Spinal cord (tissue), 10 donors: ENCODE measurements at places on chromosomes 12 and 14. TPM values are rescaled to one million over a fixed set of nuclear protein-coding genes. Genes with fewer than 3 reads are reported as not detected.

ACAD10 gene
- polyA plus RNA-seq, result 19.3 TPM

KRT85 gene
- polyA plus RNA-seq, result not detected

AMN1 gene
- 37.8 TPM for polyA plus RNA-seq

LGMN gene
- polyA plus RNA-seq, result 67.4 TPM

PRH1 gene
- polyA plus RNA-seq, result 10.0 TPM

DNA sequence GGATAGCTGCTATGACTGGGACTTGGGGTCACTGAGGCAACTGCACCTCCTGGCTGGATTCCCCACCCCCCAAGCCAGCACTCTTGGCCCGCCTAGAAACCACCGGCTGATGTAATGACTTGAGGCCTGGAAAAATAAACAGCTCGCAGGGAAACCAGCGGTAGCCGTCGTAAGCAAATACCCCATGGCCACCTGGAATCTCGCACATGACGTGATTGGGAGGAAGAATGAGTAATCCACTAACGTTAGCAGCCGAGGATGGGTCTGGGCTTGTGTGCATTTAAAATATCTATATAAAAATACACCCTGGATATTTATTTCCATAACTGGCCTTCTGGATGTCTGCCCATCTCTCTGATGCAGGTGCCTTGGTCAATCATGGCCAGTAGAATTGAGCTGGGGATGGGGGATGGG is 120.1 kb downstream of the SMOC1 start:
- DNase-seq, result no peak

DNA sequence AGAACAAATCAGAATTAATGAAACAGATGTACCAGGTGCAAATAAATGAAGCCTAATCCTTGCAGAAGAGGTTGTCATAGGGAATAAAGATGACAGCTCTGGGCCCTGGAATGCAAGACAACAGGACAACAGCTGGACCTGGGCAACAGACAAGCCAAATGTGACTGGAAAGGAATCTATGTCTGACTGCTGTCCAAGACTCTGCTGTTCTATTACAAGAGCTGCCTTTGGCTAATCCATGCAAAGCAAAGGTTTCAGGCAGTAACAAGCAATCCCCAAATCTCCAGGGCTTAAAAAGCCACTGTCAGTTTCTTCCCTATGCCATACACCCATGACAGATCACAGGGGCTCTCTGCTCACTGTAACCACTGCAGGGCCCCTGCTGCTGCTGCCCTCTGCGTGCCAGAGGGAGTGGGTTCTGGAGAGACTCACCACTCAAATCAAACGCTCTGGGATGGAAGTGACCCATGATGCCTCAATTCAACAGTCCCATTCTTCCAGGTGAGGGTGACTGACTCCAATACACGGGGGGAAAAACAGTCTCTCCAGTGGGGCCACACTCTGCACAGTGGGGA is 218.9 kb upstream of the SFSWAP start:
- DNase-seq, result no peak

DNA sequence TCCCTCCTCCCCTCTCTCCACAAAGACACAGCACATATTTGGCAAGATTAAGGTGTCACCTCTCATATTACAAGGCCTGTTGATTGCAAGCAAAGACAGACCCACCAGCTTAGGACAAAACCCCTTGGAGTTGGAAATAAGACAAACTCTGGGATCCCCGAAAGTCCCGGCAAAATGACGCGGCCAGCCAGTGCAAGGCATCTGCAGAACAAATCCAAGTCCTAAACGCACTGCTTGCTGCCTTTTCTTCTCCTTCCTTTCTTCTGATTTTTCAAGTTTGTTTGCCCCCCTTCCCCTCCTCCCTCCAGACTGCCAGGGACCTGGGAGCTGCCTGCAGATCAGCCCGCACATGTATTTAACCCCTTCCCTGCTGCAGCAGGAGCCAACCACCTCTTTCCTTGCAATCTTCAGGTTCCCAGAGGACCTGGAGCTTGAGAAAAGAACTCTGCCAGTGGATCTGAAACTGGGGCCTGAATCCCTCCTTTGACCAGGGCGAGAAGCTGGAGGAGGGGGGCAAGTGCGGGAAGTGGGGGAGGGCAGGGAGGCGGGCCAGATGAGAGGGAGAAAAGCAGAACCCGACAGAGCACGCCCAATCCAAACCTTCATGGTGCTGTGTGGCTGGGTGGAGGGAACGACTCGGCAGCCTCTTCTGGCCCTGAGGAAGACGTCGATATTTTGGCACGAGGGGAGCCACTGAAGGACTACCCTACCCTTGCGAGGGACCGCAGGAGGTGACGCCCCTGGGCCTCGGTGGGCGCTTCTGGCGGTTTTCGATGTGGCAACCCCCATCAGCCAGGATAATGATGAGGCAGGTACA is 2.0 kb upstream of the NTF3 start:
- DNase-seq, result no peak

- DNase-seq, result no peak
Measured at GRCh38 chr14:104239861-104240301, 101.5 kb downstream of the KIF26A start.

DNA sequence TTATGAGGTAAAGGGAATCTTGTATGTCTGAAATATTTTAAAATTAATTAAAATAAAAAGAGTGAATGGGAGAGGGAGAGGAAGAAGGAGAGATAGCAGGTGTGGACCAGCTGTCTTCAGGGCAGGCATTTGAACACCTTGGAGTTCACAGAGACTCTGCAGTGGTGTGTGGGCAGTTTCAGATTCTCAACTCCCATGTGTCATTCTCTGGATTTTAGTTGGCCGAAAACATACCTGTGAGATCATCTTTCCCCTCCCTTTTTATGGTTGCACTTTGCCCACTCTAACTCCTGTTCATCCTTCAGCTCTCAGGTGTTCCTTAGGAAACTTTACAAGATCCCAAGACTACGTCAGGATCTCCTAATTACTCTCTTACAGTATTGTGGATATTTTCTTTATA is 108.1 kb downstream of the ERC1 start:
- DNase-seq, result no peak

GRCh38 chr12:30973175-30973574 is 46.6 kb downstream of the TSPAN11 start:
- no peak for DNase-seq

DNA sequence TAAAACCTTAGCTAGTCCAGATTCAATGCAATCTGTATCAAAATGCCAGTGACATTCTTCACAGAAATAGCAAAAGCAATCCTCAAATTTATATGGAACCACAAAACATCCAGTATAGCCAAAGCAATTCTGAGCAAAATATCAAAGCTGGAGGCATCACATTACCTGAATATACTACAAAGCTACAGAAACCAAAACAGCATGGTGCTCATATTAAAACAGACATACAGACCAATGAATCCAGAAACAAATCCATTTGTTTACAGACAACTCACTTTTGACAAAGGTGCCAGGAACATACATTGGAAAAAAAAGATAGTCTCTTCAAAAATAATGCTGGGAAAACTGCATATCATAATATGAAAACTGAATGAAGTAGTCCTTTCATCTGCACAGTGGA is 4.8 kb downstream of the KLRC4 start:
- DNase-seq, result no peak

- no peak for DNase-seq
Measured at GRCh38 chr12:56437430-56438176, 11.6 kb downstream of the TIMELESS start.

DNA sequence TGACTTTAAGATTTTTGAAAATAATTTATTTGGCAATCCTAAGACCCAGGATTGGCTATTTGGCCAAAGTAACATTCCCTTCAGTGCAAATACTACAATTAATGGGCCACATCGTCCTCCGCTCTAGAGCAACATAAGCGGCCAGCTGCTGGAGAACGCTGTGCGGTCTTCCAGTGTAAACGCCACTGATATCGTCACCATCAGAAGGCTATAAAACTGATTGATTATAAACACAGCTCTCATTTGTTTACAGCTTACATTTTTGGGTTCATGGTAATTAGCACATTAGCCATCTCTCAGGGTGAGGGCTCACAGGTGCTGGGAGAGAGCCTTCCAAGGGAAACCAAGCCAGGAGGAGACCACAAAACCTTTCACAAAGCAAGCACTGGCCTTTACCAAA is 130.1 kb upstream of the BMP4 start:
- DNase-seq, result no peak

- no peak for DNase-seq
Measured at GRCh38 chr14:90255871-90256270, 482 bp upstream of the PSMC1 start.

GRCh38 chr14:33241331-33241730 is 302.7 kb downstream of the NPAS3 start:
- DNase-seq, result no peak

DNA sequence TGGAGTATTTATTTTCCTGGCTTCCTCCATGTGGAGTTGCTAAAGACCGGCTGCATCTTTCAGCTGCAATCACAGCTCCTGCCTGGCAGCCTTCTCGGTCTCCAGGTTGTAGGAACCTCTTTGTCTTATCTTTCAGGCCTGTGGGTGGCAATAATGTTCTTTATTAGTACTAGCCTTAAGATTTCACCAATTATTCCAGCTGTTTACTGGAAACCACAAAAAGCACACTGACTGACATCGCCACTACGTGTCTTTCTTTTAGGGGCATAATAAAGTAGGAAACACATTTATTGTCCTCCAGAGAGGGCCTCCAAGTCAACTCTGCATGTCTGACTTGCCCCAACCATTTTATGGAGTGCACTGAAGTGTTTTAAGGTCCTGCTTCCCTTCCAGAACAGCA is 1116.5 kb upstream of the TMEM132C start:
- no peak for DNase-seq

DNA sequence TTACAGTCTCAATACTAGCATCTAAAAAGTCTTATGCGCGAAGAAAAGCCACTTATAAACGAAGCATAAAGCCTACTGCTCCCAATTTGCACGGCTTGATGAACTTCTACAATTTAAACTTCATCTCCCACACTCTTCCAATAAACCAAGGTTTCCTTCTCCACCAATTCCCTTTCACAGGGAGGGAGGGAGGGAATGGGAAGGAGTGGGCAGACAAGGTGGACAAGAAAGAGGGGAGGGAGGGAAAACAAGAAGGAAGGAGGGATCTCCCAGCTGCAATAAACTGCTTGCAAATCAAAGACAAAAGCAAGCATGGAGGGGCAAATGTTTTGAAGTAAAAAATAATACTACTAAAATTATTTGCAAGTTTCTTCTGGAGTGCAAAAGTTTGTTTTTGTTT is 64.5 kb downstream of the MED13L start:
- DNase-seq, result no peak

GRCh38 chr12:93177208-93178153 is 200.2 kb upstream of the NUDT4 start:
- no peak for DNase-seq

GRCh38 chr14:62709773-62710172 is 335.5 kb downstream of the KCNH5 start:
- no peak for DNase-seq

GRCh38 chr14:72120315-72120714 is 188.1 kb downstream of the RGS6 start:
- DNase-seq, result no peak

GRCh38 chr12:3489057-3489456 is 1.9 kb upstream of the PRMT8 start:
- DNase-seq, result no peak

GRCh38 chr12:48782457-48783395 is 6.2 kb downstream of the ADCY6 start:
- DNase-seq, result no peak

- no peak for DNase-seq
Measured at GRCh38 chr14:67444395-67444794, 32.4 kb upstream of the PLEK2 start.
